CD4-positive, alpha-beta memory T cell (primary cell): ENCODE measurements at places on chromosomes 16 and 17.

DNA sequence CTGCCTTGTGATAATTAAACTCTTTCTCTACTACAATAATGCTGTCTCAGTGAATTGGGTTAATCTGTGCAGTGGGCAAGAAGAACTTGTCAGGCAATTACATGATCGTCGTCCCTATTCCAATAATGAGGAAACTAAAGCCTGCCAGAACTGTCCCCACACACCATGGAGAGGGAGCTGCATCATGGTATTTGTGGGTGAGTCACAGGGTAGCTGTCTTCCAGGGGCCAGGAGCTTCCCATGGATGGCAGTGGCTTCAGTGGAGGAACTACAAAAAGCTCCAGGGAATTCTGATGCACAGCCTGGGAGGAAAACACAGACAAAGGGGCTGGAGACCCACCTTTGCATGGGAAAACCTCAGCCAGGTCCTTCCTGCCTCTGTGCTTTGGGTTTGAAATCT is 83.3 kb upstream of the C16orf82 start:
- no peaks in the 10 kb centered on the region for H3K36me3 ChIP-seq
- no peak for DNase-seq
- H3K4me1 ChIP-seq, result no peaks in the 10 kb centered on the region
- H3K27me3 ChIP-seq, result no peaks in the 10 kb centered on the region
- no peak overlapping the region for H3K4me3 ChIP-seq

DNA sequence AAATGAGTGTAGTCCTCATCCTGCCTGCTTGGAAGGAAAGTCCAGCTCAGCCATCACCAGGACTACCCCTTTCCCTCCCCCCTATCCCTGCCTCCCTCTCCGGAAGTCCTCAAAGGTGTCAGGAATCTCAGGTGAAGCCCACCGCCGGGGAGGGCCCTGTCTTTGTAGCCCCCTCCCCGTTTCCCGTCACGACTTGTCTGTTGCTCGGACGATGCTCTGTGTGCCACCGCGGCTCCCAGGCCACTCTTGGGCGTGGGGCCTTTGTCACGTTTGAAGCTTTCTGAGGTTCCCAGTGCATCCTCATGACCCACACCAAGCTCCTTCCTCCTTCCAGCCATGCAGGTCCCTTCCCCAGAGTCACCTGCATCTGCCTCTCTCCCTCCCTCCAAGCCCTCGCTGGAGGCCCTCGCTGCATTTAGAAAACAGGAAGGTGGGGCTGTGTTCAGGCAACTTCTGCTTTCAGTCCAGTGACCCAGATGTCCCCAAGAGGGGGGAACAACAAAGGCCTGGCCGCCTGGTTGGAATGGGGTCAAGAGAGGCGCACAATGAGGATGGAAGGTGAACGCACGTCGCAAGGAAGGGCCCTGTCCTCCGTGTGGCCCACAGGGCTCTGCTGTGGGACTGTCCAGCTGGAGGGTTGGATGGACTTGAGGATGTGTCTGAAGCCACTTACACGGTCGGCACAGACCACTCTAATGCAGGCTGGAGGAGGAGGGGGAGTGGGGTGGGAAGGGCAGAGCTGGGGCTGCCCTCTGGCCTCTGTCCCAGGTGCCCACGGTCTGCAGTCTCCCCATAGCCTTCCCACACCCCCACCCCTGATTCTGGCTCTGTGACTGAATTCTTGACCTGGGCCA is 59.9 kb downstream of the OR1D5 start:
- peaks cover 25% of the 10 kb centered on the region for H3K4me1 ChIP-seq
- DNase-seq, result no peak
- no peaks in the 10 kb centered on the region for H3K27me3 ChIP-seq
- H3K36me3 ChIP-seq, result peaks cover 31% of the 10 kb centered on the region

GRCh38 chr17:76667786-76668453 is 24.4 kb upstream of the ST6GALNAC1 start:
- DNase-seq, result no peak
- no peaks in the 10 kb centered on the region for H3K27me3 ChIP-seq
- H3K27ac ChIP-seq, result no peak overlapping the region
- H3K4me3 ChIP-seq, result no peak overlapping the region
- peaks cover 27% of the 10 kb centered on the region for H3K4me1 ChIP-seq

- peaks cover 38% of the 10 kb centered on the region for H3K4me1 ChIP-seq
- DNase-seq, result peak; percentile 91
- H3K4me3 ChIP-seq, result peak overlapping the region; percentile 71
- no peaks in the 10 kb centered on the region for H3K36me3 ChIP-seq
- no peaks in the 10 kb centered on the region for H3K27me3 ChIP-seq
- peak overlapping the region; percentile 64 for H3K27ac ChIP-seq
Measured at GRCh38 chr16:1610071-1610898, 1.6 kb downstream of the IFT140 start.

- H3K27ac ChIP-seq, result no peak overlapping the region
- no peak for DNase-seq
- H3K27me3 ChIP-seq, result no peaks in the 10 kb centered on the region
- no peaks in the 10 kb centered on the region for H3K36me3 ChIP-seq
- H3K4me1 ChIP-seq, result no peaks in the 10 kb centered on the region
Measured at GRCh38 chr17:30534298-30534697, 57.1 kb downstream of the GOSR1 start.

- no peaks in the 10 kb centered on the region for H3K36me3 ChIP-seq
- H3K27me3 ChIP-seq, result no peaks in the 10 kb centered on the region
- no peak overlapping the region for H3K27ac ChIP-seq
- DNase-seq, result no peak
- H3K4me1 ChIP-seq, result no peaks in the 10 kb centered on the region
Measured at GRCh38 chr17:46898364-46898763, 24.6 kb upstream of the GOSR2 start.

DNA sequence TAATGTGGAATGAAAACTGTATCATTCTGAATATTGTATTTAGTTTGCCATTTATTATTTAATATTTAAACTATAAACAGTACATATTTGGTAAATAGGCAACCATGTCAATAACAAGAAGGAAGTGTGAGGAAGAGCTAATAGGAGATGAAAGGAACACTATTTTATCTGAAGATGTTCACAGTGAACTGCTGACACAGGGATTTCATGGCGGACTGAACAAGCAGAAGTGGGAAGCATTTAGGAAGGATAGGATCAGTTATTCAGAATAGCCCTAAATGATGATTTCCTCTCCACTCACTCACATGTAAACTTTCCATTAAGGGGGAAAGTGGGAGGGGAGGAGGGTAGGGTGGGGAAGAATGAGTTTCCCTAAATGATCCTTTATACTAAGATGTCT is 682.4 kb downstream of the TOX3 start:
- no peak for DNase-seq
- H3K4me1 ChIP-seq, result no peaks in the 10 kb centered on the region

DNA sequence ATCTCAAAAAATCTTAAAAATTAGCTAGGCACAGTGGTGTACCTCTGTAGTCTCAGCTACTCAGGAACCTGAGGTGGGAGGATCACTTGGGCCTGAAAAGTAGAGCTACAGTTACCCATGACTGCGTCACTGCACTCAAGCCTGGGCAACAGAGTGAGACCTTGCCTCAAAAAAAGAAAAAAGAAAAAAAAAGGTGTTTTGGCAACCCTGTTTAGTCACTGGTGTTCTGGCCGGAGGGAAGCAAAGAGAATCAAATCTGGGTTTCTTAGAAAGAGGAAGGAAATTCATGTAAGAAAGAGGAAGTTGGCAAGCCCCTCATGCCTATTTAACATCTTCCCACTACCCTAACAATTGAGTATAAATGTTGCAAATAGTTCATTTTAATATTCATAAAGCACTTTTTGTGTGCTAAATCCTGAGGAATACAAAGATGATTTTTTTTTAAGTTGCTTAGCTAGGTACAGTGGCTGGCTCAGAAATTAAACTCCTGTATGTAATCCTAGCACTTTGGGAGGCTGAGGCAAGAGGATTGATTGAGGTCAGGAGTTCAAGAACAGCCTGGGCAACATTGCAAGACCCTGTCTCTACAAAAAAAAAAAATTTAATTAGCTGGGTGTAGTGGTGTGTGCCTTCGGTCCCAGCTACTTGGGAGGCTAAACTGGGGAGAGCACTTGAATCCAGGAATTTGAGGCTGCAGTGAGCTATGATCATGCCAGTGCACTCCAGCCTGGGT is 6.5 kb upstream of the USP32 start:
- peaks cover 11% of the 10 kb centered on the region for H3K4me1 ChIP-seq
- DNase-seq, result no peak
- no peak overlapping the region for H3K27ac ChIP-seq

- H3K27ac ChIP-seq, result no peak overlapping the region
- H3K4me3 ChIP-seq, result no peak overlapping the region
- peaks cover 28% of the 10 kb centered on the region for H3K4me1 ChIP-seq
- DNase-seq, result no peak
- no peaks in the 10 kb centered on the region for H3K27me3 ChIP-seq
Measured at GRCh38 chr17:77189148-77189547, 48.4 kb downstream of the SEC14L1 start.

GRCh38 chr16:52191531-52192134 is 355.3 kb downstream of the TOX3 start:
- no peak overlapping the region for H3K4me3 ChIP-seq
- H3K27ac ChIP-seq, result no peak overlapping the region
- no peaks in the 10 kb centered on the region for H3K36me3 ChIP-seq
- no peaks in the 10 kb centered on the region for H3K4me1 ChIP-seq

DNA sequence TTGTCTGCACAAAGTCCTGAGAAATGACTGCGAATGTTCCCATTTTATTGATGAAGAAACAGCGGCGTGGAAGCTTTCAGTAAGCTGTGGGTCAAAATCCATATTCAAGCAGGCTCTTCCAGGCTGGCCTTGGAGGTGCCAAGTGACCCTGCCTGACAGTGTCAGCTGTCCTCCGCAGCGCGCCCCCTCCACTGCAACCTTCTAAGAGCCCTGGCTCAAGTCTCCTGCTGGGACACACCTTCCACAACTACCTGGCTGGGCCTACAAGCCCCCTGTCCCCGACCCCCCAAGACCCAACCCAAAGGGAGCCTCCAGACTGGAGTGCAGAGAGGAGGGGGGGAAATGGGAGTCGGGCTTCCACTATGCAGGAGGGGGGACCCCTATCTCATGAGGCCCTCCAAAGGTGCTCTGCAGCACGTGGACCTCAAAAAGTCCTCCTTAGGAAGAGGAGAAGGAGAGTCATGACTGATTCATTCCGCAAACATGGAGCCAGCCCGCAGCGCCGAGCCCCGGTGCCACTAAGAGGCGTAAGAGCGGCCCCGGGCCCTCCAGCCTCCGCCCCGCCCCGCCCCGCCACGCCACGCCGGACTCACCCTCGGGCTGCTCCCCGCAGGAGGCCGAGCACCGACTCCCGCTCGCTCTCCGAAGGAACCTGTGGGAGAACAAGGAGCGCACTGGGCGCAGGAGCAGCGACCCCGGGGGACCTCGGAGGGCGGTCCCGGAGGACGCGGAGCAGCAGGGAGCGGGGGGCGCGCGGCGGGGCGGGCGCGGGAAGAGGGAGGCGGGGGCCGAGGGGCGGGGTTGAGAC is 574 bp downstream of the MPP3 start:
- no peaks in the 10 kb centered on the region for H3K36me3 ChIP-seq
- H3K4me1 ChIP-seq, result peaks cover 13% of the 10 kb centered on the region
- peak overlapping the region; percentile 41 for H3K4me3 ChIP-seq

GRCh38 chr17:77666881-77667395 is 291.6 kb upstream of the TNRC6C start:
- H3K27ac ChIP-seq, result peak overlapping the region; percentile 54
- H3K4me3 ChIP-seq, result peak overlapping the region; percentile 49
- H3K36me3 ChIP-seq, result no peaks in the 10 kb centered on the region
- peak; percentile 86 for DNase-seq
- H3K4me1 ChIP-seq, result peaks cover 35% of the 10 kb centered on the region

DNA sequence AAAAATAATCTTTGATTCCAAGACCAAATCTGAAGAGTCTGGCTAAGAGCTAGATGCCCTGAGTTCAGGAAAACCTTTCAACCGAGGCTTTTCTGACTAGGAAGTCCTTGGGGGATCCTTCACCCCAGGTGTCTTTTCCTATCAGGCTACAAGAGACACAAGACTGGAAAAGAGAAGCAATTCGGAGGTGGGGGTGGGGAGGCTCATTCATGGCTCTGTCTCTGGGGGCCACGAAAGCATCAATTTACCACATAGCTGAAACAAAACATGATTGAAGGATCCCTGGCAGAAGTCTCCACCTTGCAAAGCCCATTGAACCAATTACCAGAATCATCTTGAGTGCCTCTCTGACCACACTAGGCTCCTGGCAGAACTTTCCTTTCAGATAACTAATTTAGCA is 239.8 kb upstream of the SALL1 start:
- H3K4me3 ChIP-seq, result no peak overlapping the region
- no peaks in the 10 kb centered on the region for H3K36me3 ChIP-seq
- DNase-seq, result no peak
- H3K4me1 ChIP-seq, result no peaks in the 10 kb centered on the region
- H3K27me3 ChIP-seq, result no peaks in the 10 kb centered on the region

DNA sequence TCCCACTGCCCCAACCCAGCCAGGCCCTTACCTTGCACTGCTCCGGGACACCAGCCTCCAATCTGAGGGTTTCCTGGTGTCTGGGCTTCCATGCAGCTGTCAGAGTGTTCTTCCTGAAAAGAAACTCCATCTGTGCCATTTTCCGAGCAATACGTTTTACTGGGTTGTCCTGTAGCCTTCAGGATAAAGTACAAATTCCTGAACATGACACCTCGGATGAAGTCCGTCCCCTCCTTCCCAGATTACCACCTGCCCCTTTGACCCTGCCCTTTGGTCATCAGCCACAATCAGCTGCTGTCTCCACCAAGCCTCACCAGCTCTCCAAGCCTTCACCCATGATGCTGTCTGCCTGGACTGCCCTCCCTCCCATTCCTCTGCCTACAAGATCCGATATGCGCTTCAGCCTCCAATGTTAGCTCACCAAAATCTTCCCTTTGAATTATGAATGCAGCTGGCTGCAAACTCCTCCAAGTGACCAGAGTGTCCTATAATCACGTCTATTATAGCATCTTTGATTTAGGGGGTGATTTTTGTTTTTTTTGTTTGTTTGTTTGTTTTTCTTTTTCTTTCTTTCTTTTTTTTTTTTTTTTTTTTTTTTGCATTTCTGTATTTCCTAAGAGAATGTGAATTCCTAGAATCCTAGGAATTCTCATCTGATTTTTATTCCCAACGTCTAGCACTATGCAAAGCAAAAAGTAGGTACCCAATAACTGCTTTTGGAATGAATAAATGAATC is 60.6 kb upstream of the KIFC3 start:
- H3K4me3 ChIP-seq, result no peak overlapping the region
- H3K4me1 ChIP-seq, result no peaks in the 10 kb centered on the region
- H3K27me3 ChIP-seq, result no peaks in the 10 kb centered on the region
- H3K36me3 ChIP-seq, result no peaks in the 10 kb centered on the region
